Effector CD4-positive, alpha-beta T cell (primary cell): ENCODE measurements at places on chromosomes 1 and 21.

- no peak for DNase-seq
These were observed 3.0 kb upstream of the NFIA start for GRCh38 chr1:61079296-61079897.

DNA sequence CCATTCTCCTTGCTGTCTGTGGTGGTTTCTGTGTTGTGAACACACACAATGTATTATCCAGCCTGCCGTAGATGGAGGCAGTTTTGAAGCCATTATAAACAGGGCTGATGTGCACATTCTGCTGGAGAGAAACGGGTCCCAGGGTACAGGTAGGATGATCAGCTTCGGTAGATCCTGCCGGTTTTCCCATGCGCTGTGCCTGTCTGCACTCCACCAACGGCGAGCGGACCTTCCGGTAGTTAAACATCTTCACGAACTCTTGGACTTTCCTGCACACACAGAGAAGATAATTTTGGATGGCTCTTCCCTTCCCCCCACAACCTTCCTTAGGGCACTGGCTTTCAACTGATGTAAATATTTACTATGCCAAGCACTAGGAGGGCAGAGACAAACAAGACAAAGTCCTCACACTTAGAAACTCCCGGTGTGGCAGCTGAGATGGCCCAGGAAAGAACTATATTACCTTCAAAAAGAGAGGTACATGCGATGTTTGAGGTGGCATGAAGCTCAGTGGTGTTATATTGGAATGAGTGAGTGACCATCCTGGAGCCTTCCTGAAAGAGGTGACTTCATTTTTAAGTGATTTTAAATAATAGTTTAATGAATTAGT lies 41.7 kb downstream of the ALPL start:
- no peak for DNase-seq

DNA sequence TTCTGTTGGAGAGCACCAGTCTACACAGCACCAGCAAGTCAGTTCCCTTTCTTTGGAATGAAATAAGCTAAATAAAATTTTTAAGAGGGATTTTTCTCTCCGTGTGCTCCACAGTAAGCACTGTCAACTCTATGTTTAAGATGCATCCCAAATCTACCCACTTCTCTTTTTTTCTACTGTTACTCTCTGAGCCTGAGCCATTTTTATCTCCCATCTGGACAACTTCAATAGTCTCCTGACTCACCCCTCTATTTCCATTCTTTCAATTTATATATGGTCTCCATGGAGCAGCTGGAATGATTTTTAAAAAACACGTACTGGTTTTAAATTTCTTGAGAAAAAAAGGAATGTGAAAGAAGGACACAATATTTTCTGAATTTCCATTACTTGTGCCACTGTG lies 24.7 kb upstream of the CCT8 start:
- DNase-seq, result no peak

DNA sequence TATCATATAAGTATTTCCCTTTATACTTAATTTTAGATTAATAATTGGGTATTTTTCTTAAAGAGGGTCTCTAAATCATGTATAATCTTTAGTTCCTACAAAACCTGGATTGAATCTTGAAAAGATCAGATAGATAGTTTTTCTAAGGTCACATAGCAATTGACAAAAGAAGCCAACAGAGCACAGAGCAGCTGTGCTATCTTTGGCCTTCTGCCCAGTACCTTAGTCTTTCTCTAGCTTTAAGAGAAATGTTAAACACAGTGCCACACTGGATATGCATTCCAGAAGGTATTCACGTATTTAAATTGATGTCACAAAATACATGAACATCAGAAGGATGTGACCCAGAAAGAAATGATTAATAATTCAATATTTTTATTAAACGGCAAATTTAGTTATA lies 86.8 kb downstream of the C21orf91 start:
- no peak for DNase-seq

- no peak for DNase-seq
These were observed 21.0 kb downstream of the SDE2 start for GRCh38 chr1:225977937-225978748.

DNA sequence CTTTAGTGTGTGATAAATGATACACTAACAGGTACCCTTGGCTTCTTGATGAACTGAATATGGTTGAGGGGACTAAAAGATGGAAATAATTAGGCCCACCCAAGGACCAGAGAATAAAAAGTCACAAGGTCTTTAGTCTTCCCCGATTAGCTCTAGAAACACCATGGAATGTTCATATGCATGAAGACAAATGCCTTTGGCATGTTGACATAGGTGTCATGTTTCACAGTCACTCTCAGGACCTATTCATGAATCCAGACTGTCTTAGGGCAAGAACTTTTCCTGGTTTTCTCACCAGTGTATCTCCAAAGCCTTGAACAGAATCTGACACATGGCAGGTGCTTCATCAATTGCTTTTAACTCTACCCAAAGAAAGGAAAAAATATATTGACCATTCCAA lies 412.8 kb downstream of the AJAP1 start:
- DNase-seq, result no peak

DNA sequence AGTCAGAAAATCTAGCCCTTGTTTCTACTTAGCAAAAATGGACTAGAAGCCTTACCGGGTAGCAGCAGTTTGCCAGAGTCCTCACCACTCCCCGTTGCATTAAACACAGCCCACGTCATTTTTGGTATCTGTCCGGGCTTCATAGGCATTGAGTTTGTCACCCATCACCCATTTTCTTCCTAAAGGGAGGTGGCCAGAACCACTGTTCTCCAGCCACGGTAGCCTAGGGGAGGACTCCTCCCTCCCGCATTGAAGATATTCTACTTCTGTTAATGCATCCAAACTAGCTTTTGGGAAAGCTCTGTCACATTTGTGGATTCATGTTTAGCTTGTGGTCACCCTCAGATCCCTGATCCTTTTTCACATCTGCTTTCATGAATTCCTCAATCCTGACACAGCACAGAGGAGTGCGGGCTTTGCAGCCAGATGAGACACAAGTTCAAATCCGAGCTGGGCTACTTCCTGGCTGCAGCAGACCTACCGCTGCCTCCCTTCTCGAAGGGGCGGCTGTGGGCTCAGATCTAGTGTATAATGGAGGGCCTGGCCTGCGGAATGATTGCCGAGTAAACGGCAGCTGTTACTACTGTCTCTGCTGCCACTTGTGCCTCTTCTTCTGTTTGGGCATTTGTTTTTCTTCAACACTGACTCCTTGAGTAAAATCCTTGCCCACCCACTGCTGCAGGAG lies 63.2 kb upstream of the EFHD2 start:
- DNase-seq, result no peak

GRCh38 chr1:201693890-201694607 lies 134.9 kb upstream of the IPO9 start:
- DNase-seq, result no peak
